ENCODE measurements at places on chromosomes 4 and X.

- no peak for DNase-seq
Observed at GRCh38 chrX:23134136-23134535, 134.4 kb downstream of the DDX53 start.

DNA sequence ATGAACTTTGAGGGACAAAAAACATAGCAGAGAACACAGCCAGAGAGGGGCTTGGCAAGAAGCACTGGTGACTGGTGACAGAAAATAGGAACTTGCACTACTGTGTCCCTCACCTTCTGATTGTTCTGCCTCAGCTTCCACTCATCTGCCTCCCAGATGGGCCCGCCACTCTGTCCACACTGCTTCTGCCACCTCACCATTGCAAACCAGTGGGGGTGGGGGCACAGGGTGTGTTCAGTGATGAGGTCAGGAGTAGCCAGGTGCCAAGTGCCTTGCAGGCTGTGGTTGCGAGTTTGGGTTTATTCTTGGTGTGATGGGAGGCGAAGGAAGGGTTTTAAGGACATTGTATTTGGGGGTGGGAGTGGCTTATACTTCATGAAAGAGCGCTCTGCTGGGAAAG is 9.1 kb upstream of the UBA1 start:
- DNase-seq, result no peak

GRCh38 chr4:169922632-169923276 is 103.4 kb downstream of the MFAP3L start:
- DNase-seq, result no peak

- DNase-seq, result no peak
Observed at GRCh38 chr4:101258883-101259282, 88.4 kb downstream of the PPP3CA start.

DNA sequence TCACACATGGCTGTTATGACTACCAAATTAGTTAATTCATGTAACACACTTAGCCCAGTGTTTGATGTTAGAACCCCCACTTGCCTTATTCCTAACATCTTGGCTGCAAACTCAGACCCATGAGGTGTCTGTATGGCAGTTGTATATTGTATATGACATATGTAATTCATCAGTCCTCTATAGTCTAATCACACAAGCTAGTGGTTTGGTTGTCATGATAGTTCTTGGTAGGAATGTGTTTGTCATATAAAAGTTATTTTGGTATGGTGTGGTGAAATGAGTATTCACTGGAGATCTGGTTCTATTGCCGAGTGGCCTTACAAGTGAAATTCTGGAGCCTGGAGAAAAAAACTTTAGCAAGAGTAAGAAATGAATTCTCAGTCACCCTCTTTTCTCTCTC is 149.2 kb downstream of the AWAT2 start:
- DNase-seq, result no peak

DNA sequence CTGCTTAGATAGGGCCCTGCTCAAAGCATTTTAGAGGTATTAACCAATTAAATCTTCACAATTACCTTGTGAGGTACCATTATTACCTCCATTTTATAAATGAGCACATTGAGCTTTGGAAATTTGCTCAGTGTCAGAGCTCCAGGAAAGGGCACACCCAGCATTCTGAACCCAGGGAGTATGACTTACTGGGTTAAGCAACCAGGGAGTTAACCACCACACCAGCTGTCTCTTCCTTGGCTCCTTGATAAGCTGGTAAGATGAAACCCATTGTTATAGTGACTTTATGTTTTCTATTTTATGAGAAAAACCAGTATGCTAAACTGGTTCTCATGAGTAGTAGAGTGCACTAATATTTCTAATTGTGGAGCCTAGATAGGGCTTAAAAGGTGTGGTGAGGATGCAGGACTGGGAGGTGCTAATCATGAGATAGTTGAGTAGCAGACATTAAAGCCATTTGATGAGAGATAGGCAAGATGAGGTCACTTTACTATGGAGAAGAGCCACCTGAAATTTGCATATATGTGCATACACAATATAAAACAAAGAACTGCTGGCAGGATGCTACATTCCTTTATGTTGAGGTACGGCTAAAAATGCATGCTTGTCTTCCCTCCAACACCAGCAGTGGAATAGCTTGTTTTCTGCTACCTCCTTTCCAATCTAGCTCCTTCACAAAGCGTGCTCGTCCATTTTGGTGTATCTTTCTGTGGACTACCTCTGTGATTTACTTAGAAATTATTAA is 556.1 kb downstream of the SPRY1 start:
- no peak for DNase-seq

- DNase-seq, result no peak
Observed at GRCh38 chr4:2500547-2500946, 31.6 kb downstream of the RNF4 start.

GRCh38 chrX:29690061-29690460 is 525.3 kb upstream of the MAGEB2 start:
- DNase-seq, result no peak
